ENCODE measurements at places on chromosomes 11 and 22.

- no peak for DNase-seq
Observed at GRCh38 chr11:78197816-78198215, 9.1 kb downstream of the USP35 start.

GRCh38 chr11:102413497-102413896 is 39.1 kb downstream of the TMEM123 start:
- DNase-seq, result no peak

GRCh38 chr11:74417860-74418508 is 19.8 kb upstream of the PGM2L1 start:
- DNase-seq, result no peak

DNA sequence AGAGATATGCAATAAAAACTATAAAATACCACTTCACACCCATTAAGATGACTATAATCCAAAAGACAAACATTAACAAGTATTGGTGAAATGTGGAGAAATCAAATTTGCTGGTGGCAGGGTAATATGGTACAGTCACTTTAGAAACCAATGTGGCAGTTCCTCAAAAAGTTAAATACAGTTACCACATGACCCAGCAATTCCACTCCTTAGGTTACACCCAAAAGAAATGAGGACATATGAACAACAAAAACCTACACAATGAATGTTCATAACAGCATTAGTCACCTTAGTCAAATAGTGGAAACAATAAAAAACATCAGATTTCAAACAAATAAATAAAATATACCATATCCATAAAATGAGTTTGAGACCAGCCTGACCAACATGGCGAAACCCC is 52.6 kb downstream of the RDX start:
- DNase-seq, result no peak

DNA sequence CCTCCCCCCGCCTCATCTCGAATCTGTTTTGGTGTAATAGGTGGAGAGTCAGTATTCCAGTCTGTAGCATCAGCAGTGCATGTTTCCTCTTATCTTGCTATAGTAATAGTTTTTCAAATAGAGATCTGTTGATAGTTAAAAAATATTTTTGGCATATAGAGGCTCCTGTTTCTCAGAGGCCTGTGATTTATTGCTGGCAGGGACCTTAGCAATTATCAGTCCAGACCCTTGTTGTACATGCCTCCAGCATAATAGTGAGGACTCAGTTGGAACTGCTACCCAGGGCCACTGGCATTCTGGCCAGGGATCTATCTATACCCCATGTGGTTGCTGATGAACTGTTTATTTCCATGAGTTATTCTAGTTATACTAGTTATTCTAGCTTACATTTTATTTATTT is 52.6 kb downstream of the SPECC1L start:
- DNase-seq, result no peak

- DNase-seq, result no peak
Observed at GRCh38 chr22:46661221-46661851, 41.1 kb downstream of the GRAMD4 start.

DNA sequence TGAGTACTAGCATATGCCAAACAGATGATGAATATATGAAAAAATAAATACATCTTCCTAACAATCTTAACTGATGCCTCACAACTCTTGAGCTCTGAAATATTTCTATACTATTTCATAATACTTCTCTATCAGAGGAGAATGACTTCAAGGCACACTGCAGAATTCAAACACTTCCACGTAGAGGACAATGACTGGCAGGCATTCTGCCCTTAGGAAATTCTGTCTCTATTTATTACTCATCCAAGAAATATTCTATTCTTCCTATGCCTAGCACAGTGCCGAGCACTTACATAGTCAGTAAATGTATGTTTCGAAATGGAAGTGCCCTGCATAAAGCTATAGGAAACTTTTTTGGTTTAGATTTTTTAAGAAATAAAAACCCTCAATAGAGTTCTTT is 809.1 kb downstream of the DLG2 start:
- no peak for DNase-seq

- DNase-seq, result no peak
Observed at GRCh38 chr22:38435010-38435409, 20.0 kb downstream of the KCNJ4 start.

DNA sequence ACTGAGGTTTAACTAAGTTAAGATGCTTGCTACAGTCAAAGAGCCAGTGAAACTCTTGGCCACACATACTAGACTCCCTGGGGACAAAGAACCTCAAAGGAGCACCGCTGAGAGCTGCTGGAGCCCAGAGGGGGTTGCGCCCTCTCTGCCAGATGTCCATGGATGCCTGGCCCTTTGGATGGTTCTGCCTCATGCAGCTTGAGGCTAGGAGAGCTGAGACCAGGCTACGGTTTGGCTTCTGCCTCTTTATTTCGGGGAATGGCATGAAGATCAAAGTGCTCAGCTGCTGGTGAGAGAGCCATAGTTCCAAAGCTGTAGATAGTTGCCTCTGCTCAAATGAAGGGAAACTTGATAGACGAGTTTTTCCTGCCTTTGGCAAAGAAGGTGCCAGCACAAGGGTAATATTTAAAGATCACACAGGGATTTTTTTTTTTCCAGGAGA is 43.0 kb downstream of the RASSF10 start:
- no peak for DNase-seq

DNA sequence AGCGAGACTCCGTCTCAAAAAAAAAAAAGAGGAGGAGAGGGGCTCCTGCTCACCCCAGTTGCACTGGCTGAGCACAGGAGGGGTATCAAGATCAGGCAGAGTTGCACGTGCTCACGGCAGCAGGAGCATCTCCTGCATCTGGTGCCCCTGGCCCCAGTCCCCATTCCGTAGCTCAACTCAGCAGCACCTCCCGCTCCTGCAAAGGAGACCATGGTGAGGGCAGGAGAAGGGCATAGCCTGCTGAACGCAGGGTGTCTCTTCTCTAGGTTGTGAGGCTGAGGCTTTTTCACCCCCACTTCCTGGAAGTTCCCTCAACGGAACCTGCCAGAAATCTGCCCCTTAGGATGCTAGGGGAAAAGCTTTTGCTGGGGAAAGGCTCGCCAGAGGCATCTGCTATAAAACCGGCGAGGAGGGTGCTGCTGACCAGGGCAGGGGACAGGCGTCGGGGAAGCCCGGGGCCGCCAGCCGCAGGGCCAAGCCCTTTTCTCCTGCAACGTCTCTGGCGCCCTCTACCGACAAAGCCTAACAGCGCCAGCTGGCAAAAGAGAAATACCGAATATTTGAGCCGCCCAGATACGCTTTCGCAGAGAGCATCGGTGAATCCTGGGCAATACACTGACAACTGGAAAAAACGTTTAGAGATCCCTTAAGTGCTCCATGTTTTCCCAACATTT is 1.0 kb upstream of the PPP6R2 start:
- DNase-seq, result peak; percentile 91

DNA sequence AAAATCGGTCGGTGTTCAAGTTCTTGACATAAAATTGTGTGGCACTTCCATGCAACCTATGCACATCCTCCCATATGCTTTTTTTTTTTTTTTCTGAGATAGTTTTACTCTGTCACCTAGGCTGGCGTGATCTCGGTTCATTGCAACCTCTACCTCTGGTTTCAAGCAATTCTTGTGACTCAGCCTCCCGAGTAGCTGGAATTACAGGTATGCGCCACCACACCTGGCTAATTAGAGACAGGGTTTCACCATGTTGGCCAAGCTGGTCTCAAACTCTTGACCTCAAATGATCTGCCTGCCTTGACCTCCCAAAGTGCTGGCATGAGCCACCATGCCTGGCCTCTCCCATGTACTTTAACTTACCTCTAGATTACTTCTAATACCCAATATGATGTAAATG is 15.0 kb downstream of the GLB1L3 start:
- no peak for DNase-seq

DNA sequence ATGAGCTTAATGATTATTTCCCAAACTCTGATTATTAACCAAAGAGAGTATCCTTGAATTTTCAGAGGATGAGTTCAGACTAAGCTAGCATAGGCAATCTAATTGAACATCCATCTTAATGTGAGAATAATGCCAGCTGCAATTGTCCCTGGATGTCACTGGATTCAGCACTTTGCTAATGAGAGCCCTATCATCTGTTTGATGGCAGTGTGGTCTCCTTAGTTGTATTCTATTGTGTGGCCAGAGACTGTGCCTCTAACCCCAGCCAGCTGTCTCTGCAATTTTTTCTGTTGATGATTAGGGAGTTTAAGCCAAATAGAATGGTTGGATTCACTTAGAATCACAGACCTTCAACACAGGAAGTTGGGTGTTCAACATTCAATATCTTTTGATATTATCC is 1249.5 kb downstream of the FAM181B start:
- DNase-seq, result no peak

- DNase-seq, result no peak
Observed at GRCh38 chr11:1295591-1295990, 13.8 kb downstream of the TOLLIP start.

- DNase-seq, result no peak
Observed at GRCh38 chr11:99554232-99554903, 533.6 kb downstream of the CNTN5 start.

DNA sequence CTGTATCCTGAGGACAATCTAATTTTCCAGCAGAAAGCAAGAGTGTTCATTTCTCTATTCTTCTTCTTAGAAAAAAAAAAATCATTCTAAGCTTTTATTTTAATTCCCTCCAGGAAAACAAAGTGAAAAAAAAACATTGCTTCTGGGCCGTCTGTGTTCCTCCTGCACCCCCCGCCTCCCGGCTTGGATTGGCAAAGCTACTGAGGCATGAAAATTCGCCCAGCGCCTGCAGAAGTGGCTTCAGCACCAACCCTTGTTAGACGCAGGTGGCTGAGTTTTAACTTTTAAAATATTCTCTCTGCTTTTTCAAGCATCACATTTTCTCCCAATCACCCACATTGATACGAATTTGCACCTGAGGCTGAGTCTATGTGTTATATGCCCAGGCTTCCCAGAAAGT is 401.6 kb downstream of the BRD1 start:
- DNase-seq, result no peak

- no peak for DNase-seq
Observed at GRCh38 chr22:26264162-26264561, 94.9 kb downstream of the SEZ6L start.

- DNase-seq, result no peak
Observed at GRCh38 chr11:36432738-36433137, 77.3 kb downstream of the TRAF6 start.

Measured in hematopoietic multipotent progenitor cell treated with erythropoietin and hydrocortisone succinate and interleukin-3 and kit ligand, for 8 days (in vitro differentiated cells).